ENCODE measurements at places on chromosomes 1 and 21. TPM values are rescaled to one million over a fixed set of nuclear protein-coding genes. Genes with fewer than 3 reads are reported as not detected.

BGLAP gene
- total RNA-seq: 2.4 TPM

DNA sequence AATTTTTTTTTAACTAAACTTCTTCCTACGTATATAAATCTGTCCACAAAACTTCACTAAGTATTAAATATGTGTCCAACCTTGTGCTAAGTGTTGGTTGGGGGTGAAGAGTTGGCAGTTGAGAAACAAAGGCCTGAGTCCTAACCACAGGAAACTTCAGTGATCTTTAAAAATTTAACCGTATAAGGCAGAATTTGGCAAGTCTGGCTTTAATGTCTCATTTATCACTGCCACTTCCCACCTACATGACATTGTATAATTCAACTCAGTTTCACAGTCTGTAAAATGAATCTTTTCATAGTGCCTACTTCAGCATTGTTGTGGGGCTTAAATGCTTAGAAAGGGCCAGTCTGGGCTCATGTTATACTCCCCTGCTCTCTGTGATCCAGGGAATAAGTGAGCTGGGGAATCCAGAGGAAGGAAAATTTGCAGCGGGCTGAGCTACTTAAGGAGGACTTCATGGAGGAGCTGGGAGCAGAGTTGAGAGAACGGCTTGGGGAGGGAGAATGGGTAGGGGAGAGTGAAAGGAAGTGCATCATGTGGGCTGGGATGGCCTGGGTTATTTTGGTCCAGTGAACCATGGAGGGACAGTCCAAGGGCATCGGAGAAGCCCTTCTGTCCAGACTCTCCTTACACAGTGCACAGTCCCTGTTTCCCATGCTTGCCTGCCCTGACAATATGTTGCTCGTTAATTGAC, 14.5 kb downstream of the IFNAR2 start:
- no peaks in the 10 kb centered on the region for H3K27me3 ChIP-seq
- no peak for DNase-seq
- H3K4me1 ChIP-seq: peaks cover 9% of the 10 kb centered on the region

JTB gene
- 129 TPM for total RNA-seq

CFHR4 gene
- not detected for total RNA-seq

DNA sequence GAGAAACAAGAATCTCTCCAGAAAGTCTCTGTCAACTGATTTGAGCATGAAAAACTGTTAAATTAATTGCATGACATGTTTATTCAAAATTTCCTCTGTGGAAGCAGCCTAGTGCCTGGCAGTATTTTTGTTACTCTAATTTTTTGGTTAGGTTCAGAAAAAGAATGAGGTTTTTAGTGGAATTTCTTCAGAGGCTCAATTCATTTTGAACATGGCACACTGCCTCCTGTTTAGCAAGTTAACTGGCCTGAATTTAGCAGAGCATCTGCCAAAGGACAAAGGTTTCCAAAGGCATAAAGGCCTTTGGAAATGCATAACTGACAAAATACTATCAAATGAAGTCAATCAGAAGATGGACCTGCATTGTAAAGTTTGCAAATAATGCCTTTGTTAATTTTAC, 1326.5 kb downstream of the PLA2G4A start:
- no peak for DNase-seq
- H3K27me3 ChIP-seq: no peaks in the 10 kb centered on the region
- no peaks in the 10 kb centered on the region for H3K4me1 ChIP-seq
- no peak overlapping the region for H3K27ac ChIP-seq
- no peak overlapping the region for H3K4me3 ChIP-seq

Measured in upper lobe of right lung (tissue), 1 donor.